ENCODE measurements at places on chromosomes 2 and 18. TPM values are rescaled to one million over a fixed set of nuclear protein-coding genes. Genes with fewer than 3 reads are reported as not detected.

- no peak for DNase-seq
Measured at GRCh38 chr18:62938487-62938886, 223.1 kb downstream of the PHLPP1 start.

GRCh38 chr18:58004317-58004716 lies 39.7 kb upstream of the NEDD4L start:
- no peak for DNase-seq

DNA sequence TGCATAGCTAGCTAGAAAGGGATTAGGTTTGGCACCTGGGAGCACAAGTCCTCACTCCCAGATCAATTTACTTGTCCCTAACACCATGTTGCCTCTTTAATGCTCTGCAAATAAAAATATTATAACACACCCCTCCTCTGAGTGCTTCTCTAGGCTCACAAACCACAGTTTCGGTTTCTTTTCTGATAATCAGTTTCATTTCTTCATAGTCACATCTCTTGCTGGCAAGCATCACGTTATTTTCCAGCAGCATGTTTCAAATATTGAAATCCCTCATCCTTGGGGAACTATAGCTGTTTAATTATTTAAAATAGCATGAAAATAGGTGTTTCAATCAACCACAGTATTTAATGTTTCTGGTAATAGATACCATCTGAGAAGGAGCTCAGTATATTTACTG lies 13.9 kb upstream of the SMCHD1 start:
- DNase-seq: peak; percentile 57

DNA sequence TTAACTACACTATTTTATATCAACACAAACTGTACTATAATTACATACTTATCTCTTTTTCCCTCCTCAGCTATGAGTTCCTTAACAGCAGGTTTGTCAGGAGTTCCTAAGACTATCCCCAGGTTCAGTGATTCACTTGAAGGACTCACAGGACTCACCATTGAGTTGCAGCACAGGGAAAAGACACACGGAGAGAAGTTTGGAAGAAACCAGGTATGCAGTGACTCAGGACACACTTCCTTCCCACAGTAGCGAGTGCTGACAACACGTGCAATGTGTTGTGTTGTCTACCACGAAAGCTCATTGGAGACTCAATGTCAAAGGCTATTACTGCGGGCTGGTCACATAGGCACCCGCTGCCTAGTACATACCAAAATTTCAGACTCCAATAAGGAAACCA lies 32.0 kb downstream of the MGAT4A start:
- no peak for DNase-seq

DNA sequence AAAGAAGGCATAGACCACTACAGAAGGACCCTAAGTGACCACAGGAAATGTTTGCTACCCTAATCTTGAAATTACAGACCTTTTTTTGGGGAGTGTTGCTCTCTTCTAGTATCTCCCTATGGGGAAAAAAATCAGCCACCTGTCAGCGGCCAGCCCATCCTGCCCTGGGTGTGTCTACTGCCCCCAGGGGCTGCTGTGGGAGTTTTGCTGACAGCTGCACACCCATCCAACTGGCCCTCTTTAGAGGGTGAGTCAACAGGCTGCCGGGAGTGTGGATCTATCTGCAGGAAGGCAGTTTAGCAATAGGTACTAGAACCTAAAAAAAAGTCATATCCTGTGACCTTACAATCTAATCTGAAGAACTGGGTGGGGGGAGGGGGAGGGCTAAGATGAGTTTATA lies 796 bp upstream of the DYSF start:
- DNase-seq: no peak

- DNase-seq: no peak
Measured at GRCh38 chr18:52007105-52007504, 332.9 kb upstream of the DCC start.

DNA sequence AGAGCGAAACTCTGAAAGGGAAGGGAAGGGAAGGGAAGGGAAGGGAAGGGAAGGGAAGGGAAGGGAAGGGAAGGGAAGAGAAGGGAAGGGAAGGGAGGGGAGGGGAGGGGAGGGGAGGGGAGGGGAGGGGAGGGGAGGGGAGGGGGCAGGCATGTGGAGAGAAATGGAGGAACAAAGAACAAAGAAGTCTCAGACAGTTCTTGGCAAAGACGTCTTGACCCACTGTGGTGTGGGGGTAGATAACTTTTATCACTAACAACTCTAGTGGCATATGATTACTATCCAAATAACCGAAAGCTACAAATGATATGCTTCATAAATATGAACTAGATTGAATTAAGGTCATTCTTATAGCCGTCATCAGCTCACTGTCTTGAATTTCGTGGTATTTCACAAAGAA lies 3.2 kb downstream of the UPP2 start:
- no peak for DNase-seq

DNA sequence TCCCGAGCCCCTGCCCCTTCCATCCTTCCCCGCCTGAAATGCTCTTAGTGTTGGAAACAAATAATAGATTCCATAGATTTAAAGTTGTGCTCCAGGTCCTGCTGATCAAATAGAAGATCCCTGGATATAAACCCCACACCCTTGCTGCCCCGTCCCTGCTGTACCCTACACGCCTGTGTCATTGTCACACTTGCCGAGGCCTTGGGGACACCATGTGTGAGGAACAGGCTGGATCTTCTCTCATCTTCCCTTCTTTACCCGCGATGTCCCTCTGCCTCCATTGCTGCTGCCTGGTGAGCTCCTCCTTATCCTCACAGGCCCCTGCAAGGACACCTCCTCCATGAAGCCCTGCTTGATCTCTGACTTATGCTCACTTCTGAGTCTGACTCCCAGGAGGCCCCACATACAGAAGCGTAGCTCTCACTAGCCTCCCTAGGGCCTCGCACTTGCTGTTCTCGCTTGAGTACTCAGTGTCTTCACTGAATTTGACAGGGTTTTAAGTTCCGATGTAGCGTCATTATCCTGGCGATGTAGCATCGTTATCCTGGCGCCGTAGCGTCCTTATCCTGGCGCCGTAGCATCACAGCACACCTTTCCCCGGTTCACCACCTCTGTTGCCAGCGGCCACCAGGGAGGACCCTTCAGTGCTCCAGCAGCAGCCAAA lies 221.9 kb downstream of the NDUFA10 start:
- no peak for DNase-seq

DNA sequence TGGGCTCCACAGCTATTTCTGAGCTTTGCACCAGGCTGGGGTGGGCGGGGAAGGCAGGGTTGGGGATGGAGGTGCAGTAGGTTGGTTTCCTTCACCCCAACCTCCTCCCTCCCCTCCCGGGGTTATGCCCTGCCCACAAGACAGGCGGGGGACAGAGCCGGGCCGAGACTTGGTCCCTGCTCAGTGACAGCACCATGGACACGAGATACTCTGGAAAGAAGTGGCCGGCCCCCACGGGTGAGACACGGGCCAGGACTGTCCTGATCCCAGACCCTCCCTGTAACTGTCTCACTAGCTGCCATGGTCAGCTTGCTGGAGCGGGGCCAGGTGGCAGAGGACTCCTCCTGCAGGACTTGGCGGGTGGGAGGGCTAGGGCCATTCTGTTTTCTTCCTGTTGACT lies 59.7 kb downstream of the DYSF start:
- DNase-seq: no peak

GRCh38 chr2:9336576-9337314 lies 86.6 kb downstream of the ITGB1BP1 start:
- no peak for DNase-seq

DNA sequence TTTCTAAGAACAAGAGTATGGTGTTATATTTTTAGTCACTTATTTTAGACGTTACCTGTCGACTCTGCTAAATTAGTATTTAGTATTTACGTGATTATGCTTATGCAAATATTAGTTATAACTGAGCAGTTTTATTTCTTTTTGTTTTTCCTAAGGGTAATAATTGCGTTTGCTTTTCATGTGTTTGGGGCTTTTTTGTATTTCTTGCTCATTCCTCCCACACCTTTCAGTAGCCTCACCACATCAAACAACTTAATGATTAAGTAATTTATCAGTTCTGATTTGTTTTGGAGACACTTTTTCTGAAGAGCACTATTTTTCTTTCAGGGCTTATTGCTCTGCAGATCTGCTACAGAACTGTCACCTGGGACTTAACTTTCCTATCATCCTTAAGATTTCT lies 7.5 kb downstream of the SLC4A1AP start:
- no peak for DNase-seq

- no peak for DNase-seq
Measured at GRCh38 chr2:101515477-101515876, 40.6 kb upstream of the RFX8 start.

GRCh38 chr2:46273919-46274318 lies 23.3 kb upstream of the EPAS1 start:
- DNase-seq: no peak

GRCh38 chr2:43361286-43361685 lies 134.9 kb upstream of the ZFP36L2 start:
- no peak for DNase-seq

DNA sequence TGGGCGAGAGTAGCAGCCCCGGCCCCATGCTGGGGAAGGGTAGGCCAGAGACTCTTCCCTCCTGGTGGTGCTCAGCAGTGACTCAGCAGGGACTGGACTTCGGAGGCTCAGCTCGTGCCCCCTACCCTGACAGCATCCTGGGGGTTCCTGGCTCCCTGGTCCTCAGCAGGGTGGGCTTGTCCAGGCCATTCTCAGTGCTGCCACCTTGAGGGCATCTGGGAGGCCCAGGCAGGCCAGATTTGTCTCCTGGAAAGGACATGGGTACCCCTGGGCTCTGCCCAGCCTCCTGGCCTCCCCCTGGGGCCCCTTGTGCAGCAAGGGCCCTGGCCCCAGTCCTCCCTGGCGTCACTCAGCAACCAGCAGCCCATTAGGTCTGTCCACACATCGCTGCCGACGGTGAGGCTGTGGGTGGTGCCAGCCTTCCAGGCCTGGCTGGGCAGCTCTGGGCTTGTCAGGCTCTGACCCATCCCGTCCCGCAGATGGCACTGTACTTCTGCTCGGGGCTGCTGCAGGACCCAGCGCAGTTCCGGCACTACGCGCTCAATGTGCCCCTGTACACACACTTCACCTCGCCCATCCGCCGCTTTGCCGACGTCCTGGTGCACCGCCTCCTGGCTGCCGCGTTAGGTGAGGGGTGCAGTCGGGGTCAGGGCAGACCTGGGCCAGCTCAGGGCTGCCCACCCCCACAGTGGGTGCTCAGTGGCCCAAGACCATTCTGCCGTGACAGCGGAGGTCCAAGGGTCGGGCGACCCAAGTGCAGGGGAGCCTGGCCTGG lies 45.0 kb upstream of the ALPP start:
- no peak for DNase-seq

GRCh38 chr2:172048508-172049503 lies 36.5 kb upstream of the DLX1 start:
- no peak for DNase-seq

DNA sequence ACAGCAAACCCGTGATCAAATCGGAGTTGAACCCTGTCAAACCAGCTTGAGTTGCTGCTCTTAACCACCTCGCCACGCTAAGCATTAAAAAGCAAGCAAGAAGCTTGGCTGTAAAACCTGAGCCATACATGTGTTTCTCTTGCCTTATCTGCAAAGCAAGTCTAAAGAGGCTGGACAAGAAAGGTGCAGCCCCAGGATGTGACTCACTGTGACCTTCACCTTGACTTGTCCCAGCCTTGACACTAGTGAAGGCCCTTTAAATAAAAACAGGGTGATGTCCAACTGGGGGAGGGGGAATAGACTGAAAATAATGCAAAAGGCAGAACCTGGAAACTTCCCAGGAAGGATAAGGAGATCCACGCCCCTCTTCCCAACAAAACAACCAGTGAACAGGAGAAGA lies 127.6 kb upstream of the NPAS2 start:
- DNase-seq: no peak

DNA sequence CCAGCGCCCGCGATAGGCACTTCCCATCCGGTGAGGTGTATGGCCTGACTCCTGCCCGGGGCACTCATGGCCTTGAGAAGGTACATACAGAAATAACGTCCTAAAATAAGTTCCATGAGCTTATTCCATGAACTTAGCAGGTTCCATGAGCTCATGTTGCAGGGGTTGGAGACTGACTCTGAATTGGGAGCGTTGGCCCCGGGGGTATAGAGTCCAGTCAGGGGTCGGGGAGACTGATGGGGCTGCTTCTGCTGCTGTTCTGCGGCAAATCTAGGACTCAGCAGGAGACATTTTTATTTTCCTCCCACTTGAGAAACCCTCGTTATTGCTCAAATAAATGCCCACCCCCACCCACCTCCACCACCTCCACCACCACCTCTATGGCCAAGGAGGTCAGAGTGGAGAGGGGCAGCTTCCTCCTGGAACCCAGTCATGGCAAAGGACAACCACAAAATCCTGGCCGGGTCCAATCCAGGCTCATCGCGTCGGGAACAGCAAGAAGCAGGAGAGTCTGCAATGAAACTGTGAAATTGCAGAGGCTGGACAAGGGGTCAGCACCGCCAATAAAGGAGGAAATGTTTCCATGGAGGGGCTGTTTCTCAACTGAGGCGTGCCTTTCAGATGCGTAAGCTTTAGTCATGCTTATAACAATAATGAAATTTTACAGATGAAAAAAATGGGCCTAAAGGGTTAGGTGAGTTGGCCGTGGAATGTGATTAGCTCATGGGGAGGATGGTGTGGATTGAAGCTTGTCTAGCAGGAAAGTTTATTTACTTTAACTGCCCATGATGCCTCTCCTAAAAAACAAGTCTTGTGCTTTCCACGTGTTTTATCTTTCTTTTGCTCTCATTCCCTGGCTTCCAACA lies 136.6 kb upstream of the ALKAL2 start:
- DNase-seq: no peak

GRCh38 chr2:75561566-75562512 lies 1.1 kb upstream of the EVA1A start:
- no peak for DNase-seq

DNA sequence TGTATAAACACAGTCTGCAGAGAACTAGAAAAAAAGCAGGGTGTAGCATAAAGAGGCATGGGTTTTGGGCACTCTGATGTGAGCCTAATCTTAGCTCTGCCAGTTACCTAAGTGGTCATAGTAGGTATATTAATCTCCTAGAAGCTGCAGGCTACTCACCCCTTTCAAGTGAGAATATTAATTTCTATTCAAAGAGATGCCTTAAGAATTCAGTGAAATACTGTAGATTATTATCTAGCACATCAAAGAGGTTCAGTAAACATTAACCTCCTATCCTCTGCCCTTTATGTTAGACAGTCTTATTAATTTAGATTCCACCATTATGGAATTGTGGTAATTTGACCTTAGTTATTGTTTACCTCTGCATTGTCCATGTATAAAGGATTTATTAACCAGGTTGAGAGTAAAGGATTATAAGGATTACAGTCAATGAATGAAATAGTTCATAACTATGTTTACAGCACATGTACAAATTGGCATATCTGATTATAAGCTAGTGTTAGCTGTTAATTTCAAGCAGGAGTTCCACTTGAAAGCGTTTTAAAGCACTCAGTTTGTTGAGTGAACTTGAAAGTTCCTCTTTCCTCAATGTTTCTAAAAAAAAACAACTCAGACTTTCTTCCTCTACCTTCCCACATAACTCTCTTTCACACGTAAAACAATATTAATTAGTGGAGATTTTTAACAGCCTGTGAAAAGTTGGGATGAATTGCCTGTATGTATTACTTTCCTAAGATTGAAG lies 150.6 kb upstream of the EPC2 start:
- DNase-seq: peak; percentile 11

Gene D2HGDH
- 2.2 TPM for polyA plus RNA-seq

Gene RND3
- not detected for polyA plus RNA-seq

Gene TUBB8B
- polyA plus RNA-seq: 0.54 TPM

Gene CYP27C1
- not detected for polyA plus RNA-seq

Gene IL37
- not detected for polyA plus RNA-seq

Gene CDH7
- polyA plus RNA-seq: not detected

Gene NPHP1
- polyA plus RNA-seq: 2.1 TPM

Gene KCNE4
- polyA plus RNA-seq: not detected

All from naive B cell (primary cell).